ENCODE measurements at places on chromosomes 4 and X.

DNA sequence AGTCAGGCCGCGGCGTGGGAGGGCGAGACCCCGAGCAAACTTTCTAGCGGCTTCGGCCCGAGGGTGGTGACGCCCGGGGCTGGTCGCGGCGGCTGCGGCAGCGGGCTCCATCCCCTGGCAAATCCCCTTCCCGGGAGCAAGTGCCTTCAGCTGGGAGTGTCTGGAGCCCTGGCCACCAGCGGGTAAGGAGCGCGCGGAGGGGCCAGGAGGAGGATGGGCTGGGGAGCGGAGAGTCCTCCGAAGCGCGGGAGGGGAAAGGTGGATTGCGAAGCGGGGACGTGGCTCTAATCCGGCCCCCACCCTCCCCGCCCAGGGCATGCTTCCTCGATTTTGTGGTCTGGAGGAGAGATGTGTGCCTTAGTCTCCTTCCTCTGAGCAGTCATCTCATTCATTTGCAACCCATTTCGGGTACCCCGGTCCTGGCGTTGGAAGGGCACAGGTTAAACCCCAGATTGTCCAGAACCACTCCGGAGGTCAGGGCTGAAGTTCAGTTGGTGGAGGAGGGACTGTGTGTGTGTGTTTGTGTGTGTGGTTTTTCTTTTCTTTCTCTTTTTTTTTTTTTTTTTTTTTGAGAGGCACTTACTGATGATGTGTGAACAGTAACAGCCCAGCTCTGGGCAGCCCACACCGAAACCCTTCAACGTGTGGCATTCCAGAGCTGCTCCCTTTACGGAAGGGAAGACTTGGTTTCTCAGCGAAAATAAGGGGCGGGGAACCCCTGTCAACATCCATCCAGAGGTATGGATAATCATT, 516 bp downstream of the SGMS2 start:
- DNase-seq = peak; percentile 64

DNA sequence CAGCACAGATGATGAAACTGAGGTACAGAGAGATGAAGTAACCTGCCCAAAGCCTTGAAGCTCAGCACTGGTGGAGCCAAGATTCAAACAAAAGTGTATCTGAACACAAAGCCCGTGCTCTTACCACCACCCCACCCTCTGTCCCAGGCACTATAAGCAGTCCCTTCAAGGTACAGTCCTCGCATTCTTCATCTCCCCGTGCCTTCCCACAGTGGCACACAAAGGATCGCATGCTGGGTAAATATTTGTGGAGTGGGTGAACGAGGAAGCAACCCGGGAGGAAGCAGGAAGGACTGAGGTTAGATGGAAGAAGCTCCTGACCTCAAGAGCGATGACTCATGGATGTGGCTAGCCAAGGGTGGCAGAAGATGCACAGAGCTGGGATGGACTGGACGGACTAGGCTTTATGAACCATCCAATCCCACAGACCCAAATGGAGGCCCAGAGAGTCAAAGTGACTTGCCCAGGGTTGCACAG, 18.4 kb downstream of the IQSEC2 start:
- DNase-seq = no peak

GRCh38 chrX:141936080-141936479, 32.4 kb downstream of the MAGEC1 start:
- no peak for DNase-seq

DNA sequence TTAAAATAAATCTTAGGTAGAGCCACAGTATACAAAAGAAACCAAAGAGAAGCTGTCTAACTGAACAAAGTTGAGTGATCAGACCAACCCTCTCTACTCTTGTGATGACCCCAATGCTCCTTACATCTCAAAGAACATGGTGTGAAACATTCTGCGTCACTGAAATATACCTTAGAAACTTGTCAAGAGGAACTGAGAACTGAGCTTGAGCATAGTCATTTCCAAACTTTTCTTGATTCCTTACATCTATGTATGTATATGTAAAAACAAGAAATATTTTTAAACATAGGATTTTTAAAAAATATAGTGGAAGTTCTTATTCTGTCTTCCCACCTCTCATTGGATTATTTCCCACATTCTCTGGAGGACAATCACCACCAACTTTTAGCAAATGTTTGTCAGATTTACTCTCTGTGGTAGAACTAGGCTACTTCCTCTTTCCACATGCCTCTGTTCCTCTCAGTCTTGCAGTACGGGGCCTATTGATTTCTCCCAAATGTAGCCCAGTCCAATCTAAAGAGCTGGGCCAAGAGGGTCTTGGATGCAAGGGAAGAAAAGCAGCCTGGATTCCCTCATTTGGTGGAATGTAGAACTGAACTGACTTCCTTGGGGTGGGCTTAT, 98.2 kb upstream of the HHIP start:
- DNase-seq = no peak

- no peak for DNase-seq
Measured at GRCh38 chrX:8284131-8284530, 113.1 kb upstream of the VCX2 start.

GRCh38 chr4:95546866-95547714, 1.7 kb downstream of the UNC5C start:
- no peak for DNase-seq

GRCh38 chr4:112036886-112037285, 108.4 kb upstream of the FAM241A start:
- no peak for DNase-seq

- DNase-seq = no peak
Measured at GRCh38 chr4:112386071-112386470, 88.9 kb downstream of the ALPK1 start.

GRCh38 chr4:102612824-102613366, 111.7 kb downstream of the NFKB1 start:
- DNase-seq = peak; percentile 41

DNA sequence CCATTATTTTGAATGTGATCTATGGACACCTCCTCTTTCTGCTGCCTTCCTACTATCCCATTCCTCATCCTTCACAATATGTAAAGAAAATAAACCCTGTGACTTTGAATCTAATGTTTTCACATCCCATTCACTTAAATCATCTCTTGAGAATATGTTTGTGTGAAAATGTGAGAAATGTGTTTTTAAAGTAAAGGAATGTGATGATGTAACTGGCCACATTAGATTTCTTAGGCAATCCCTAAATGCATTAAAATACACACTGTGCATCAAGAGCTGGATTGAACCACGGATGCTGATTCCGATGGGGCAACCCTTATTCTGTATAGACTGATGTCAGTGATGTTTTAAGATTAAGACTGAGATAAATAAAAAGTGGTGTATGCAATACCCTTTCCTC, 558.9 kb upstream of the TENM3 start:
- DNase-seq = no peak

- no peak for DNase-seq
Measured at GRCh38 chrX:37912304-37912703, 64.9 kb upstream of the DYNLT3 start.

- no peak for DNase-seq
Measured at GRCh38 chr4:48429709-48430474, 53.3 kb upstream of the SLC10A4 start.

DNA sequence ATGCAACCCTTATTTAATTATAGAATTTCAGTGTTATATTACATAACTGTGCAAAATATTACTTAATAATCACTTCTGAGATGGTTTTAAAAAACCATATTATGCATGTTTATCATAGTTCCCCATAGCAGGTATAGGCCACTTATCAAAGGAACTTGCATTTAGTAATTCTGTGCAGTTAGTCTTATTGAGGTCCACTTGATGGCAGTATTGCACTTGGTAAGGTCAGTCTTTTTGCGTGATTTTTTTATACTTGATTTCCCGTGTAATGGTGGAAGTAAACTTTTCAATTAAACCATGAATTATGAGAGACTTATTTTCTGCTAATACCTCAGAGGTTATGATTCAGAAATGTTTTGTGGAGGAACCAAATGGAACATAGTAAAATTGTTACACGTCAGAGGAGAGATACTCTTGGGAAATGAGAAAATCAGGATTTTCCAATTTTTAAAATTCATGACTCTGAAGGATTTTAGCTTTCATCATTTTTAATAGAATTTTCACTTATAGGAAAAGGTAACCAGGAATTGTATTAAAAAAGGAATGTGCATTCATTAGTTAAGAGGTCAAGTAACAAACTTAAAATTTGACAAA, 230.0 kb downstream of the CCSER1 start:
- no peak for DNase-seq

- no peak for DNase-seq
Measured at GRCh38 chrX:97797076-97797475, 913.4 kb downstream of the RPA4 start.

- no peak for DNase-seq
Measured at GRCh38 chr4:77159806-77160205, 2.8 kb downstream of the CCNG2 start.

DNA sequence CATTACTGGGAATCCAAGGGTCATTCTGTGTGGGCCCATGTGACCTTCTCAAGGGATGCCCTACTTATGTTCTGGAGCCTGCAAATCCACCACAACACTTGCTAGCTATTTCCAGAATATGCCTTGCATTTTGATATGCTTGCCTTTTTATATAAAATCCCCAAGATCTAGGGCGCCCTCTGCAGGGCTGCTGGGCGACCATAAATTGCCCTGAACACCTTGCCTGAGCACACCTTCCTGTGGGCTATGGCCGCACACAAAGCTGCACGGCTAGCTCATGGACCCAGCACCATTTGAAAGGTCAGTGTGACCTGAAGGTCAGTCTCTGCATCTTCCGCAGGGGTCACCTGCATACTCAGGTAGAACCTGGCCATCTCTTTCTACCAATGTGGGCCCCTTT, 311.7 kb downstream of the NLGN4X start:
- DNase-seq = no peak

- DNase-seq = no peak
Measured at GRCh38 chrX:150199181-150199580, 163.9 kb upstream of the MAMLD1 start.

- no peak for DNase-seq
Measured at GRCh38 chr4:15533817-15534216, 64.1 kb downstream of the CC2D2A start.

- no peak for DNase-seq
Measured at GRCh38 chr4:145097331-145097820, 620 bp downstream of the ANAPC10 start.

GRCh38 chr4:80423553-80424224, 88.2 kb downstream of the CFAP299 start:
- DNase-seq = no peak
